ENCODE measurements at places on chromosomes 3 and 15.

GRCh38 chr3:14505001-14505802, 34.9 kb downstream of the GRIP2 start:
- DNase-seq, result no peak

GRCh38 chr3:64176461-64176996, 48.7 kb downstream of the PRICKLE2 start:
- DNase-seq, result no peak

DNA sequence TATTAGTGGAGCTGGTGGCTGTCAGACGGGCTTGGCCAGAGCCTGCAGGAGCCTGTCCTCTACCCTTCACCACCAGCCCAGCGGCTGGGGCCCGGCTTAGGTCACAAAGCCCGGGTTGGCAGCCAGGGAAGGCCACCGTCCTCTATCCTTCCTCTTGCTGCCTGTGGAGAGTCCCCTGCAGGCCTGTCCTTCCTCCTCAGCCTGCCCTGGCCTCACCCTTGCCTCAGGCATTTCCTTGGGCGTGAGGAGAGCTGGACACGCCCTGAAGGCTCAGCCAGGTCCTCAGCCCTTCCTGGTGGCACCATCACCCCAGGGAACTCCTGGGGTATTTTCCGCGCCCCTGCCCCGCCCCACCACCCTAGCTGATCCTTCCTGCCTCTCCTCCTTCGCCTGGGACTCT, 7.7 kb downstream of the CHAC1 start:
- DNase-seq, result no peak

- no peak for DNase-seq
These were observed 49.4 kb downstream of the EXOG start for GRCh38 chr3:38545550-38545949.

GRCh38 chr3:46239952-46240351, 2.3 kb upstream of the CCR3 start:
- no peak for DNase-seq

- DNase-seq, result no peak
These were observed 748.1 kb downstream of the NR2F2 start for GRCh38 chr15:97078591-97078990.
